ENCODE measurements at places on chromosomes 7 and 10.

DNA sequence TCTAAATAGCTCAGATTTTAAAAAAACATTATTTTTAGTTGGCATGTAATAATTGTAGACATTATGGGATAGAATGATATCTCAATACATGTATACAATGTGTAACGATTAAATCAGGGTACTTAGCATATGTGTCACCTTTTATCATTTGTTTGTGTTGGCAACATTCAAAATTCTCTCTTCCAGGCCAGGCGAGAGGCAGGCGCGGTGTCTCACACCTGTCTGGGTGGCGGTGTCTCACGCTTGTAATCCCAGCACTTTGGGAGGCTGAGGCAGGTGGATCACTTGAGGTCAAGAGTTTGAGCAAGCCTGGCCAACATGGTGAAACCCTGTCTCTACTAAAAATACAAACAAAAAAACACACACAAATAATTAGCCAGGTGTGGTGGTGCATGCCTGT, 151.7 kb downstream of the RTKN2 start:
- DNase-seq: no peak

- no peak for DNase-seq
These were observed 310.1 kb upstream of the SORCS1 start for GRCh38 chr10:107474650-107475049.

DNA sequence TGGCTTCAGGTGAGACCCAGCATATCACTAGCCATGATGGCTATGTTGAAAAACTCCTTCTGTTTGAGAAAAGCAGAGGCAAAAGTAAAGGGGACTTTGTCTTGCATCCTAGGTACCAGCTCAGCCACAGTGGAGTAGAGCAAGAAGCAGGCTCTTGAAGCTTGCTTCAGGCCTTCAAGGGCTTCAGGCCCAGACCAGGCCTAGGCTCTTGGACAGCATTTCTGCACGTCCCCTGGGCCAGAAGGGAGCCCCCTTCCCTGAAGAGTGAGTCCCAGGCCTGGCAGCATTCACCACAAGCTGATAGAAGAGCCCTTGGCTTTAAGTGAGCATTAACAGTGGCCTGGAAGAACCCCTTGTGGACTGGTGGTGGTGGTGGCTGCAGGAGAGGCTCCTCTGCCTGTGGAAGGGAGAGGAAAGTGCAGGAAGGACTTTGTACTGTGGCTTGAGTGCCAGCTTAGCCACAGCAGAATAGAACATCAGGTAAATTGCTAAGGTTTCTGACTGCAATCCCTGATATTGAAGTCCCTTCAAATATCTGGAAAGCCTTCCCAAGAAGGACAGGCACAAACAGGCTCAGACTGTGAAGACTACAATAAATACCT, 28.1 kb upstream of the FAM171A1 start:
- no peak for DNase-seq

GRCh38 chr10:126224967-126225671, 163.2 kb downstream of the ADAM12 start:
- no peak for DNase-seq

DNA sequence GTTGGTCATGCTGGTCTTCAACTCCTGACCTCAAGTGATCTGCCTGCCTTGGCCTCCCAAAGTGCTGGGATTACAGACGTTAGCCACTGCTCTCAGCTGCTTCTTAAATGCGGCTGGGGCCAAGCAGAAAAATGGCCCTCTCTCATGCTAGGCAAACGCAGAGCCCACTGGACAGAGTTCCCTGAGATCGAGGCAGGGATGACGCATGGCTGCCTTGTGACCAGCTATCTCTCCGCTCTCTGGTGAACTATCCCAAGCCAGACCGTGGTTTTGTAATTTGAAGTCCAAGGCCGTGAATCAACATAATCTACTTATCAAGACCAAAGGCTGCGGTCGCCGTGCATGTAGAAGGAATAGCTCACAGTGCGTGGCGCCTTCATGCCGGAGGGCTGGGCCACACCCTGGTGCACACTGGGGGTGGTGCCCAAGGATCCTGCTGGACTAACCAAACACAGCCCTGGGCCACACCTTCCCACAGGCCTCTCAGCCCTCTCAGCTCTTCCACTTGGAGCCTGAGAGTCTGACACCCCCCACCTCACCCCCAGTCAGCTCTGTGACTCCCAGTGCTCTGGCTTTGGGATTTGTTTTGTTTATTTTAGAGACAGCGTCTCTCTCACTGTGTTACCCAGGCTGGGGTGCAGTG, 88.1 kb upstream of the CUX1 start:
- DNase-seq: no peak

- DNase-seq: peak; percentile 57
These were observed 39.6 kb upstream of the CACNB2 start for GRCh38 chr10:18100669-18101068.

- no peak for DNase-seq
These were observed 577.7 kb upstream of the AUTS2 start for GRCh38 chr7:69020536-69020935.

DNA sequence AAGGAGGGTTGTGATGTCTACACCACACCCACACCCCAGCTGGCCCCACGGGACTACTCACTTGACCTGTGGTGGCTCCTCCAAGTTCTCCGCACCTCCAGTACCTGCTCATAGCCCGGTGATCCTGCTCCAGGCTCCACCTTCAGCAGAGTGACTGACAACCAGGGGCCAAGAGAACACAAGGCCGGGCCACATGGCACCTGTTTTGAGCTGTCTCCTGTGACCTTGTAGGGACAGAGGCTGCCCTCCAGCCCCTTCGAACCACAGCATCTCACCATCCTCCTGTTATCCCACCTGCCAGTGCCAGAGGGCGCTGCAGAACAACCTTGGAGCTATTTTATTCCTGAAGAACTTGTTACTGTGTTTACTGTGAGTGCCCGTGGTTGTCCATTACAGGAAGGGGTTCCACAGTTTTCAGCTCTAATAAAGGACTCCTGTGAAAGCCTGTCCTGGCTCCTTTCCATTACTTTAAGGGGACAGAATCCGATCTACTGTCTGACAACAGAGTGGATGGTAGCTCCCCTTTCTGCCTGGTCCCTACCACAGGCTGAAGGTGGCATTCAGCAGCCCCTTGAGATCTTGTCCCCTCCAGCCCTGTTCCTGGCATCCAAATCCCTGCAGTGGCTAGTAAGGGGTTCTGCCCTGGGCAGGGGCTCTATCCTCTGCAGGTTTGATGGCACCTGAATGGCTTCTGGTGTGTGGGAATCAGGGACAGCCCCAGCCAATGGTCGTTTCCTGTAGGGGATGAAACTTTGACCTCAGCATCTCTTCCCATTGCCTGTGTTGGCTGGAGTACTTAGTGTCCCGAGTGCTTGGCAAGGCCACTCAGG, 50.8 kb downstream of the C10orf120 start:
- DNase-seq: peak; percentile 5

GRCh38 chr7:33692956-33693355, 212.4 kb upstream of the BMPER start:
- no peak for DNase-seq

DNA sequence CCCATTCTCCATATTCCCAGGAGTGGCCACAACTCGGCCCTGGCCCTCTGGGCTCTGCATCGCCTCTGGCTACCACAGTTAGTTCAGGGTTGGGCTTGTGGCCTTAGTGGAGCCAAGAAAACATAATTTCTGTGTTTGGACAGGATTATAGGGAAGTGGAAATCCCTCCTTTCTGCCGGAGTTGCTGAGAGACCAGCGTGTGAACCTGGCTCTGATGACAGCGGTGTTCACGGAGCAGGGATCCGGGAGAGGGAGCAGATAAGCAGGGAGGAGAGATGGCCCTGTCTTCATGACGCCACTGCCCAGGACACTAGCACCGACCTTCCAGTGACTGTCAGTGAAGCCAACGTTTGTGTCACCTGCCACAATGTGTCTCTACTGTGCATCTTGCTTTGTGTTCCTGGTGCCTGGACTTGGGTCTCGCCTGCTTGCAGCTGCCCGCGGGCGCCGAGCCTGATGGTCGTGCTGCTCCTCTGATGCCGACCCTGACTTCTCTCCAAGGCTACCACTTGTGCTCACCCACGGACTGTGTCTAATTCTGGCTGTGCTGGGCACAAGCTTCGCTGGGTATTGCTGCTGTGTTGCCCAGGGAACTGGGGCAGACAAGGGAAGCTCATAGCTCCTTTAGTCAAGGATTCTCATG, 67.0 kb upstream of the VIPR2 start:
- no peak for DNase-seq

DNA sequence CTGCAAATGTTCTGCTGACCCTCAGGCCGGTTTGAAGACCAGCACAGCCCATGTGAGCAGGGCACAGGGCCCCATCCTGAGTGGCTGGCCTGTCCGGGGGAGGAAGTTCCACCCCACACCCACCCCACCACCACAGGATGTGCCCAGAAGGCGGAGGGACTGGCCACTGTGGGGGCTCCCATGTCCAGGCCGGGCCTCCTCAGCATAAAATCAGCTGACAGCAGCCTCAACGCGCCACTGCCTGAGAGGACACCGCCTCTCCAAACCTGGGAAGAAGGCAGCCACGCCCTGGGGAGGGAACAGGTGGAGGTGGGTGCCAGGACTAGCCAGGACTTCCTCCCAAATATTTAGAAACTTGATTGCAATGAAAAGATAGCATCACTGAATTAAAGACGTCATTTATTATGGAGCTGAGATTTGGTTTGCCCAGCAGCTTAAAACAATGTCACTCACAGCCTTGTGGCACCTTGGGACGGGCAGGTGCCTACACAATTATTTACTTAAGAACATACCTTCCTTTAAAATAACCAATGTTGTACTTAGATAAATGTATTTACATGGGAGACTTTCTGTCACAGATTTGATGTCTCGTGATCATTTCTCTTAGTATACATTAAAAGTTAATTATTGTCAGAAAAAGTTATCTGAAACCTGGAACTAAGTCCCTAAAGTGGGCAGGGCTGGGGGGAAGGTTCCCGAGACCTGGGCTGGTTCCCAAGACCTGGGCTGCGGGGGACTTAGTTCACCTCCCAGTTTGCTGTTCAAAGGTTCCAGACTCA, 27.3 kb upstream of the FAM20C start:
- no peak for DNase-seq

DNA sequence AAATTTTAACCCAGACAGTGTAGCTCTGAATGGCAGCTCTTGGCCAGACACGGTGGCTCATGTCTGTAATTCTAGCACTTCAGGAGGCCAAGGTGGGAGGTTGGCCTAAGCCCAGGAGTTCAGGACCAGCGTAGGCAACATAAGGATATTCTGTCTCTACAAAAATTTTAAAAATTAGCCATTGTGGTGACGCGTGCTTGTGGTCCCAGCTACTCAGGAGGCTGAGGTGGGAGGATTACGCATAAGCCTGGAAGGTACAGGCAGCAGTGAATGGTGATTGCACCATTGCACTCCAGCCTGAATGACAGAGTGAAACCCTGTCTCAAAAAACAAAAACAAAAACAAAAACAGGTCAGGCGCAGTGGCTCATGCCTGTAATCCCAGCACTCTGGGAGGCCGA, 50.0 kb downstream of the SUFU start:
- DNase-seq: no peak
